ENCODE measurements at places on chromosomes 5 and 9. TPM values are rescaled to one million over a fixed set of nuclear protein-coding genes. Genes with fewer than 3 reads are reported as not detected.

The SLC36A3 gene
- not detected for total RNA-seq

The PCDHB5 gene
- 2.2 TPM for total RNA-seq

The MEIKIN gene
- not detected for total RNA-seq

The ORM1 gene
- not detected for total RNA-seq

The GARIN3 gene
- total RNA-seq = not detected

The FGD3 gene
- not detected for total RNA-seq

The KIAA0825 gene
- 5.7 TPM for total RNA-seq

The COL23A1 gene
- total RNA-seq = 0.75 TPM

The IFNA2 gene
- not detected for total RNA-seq

The ANKRD18A gene
- total RNA-seq = not detected

The GRM6 gene
- not detected for total RNA-seq

The OTULINL gene
- 0.06 TPM for total RNA-seq

The AFAP1L1 gene
- total RNA-seq = 33.6 TPM

The SPAG8 gene
- 1.4 TPM for total RNA-seq

The TAF11L4 gene
- total RNA-seq = not detected

The PRDM9 gene
- total RNA-seq = not detected

The CDO1 gene
- 7.2 TPM for total RNA-seq

The LMX1B gene
- 0.25 TPM for total RNA-seq

The GABRA1 gene
- not detected for total RNA-seq

The PAPPA gene
- 80.3 TPM for total RNA-seq

The TMC1 gene
- total RNA-seq = not detected

The PLAC8L1 gene
- not detected for total RNA-seq

The PTGR1 gene
- 111 TPM for total RNA-seq

The CNTFR gene
- 0.56 TPM for total RNA-seq

The DPYSL3 gene
- total RNA-seq = 26.5 TPM

The SLC6A3 gene
- not detected for total RNA-seq

The WDR38 gene
- total RNA-seq = not detected

The GLRA1 gene
- total RNA-seq = not detected
